SK-N-MC (cell line): ENCODE measurements at places on chromosomes 13 and 19.

GRCh38 chr13:33275916-33276315, 9.6 kb downstream of the STARD13 start:
- DNase-seq: no peak

GRCh38 chr13:101751488-101751887, 299.0 kb downstream of the ITGBL1 start:
- peak; percentile 88 for DNase-seq

GRCh38 chr13:109809216-109809932, 23.0 kb upstream of the IRS2 start:
- no peak for DNase-seq

GRCh38 chr13:26623125-26623524, 65.6 kb downstream of the WASF3 start:
- no peak for DNase-seq

DNA sequence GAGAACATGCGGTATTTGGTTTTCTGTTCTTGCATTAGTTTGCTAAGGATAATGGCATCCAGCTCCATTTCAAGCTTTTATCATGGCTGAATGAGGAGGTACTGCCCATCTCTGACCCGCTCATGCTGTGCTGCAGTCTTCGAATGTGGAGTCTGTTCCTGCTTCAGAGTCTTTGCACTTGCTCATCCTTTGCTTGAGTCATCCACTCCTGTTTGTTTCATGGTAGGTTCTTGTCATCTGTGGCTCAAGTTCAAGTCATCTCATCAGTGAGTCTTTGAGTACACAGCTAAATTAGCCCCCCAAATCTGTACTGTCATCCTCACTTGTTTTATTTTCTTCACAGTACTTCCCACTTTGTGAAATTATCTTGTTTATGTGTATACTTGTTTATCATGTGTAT, 5.4 kb downstream of the UCHL3 start:
- no peak for DNase-seq

- DNase-seq: no peak
Observed at GRCh38 chr19:28400953-28401671, 811.8 kb downstream of the UQCRFS1 start.
